ENCODE measurements at places on chromosomes 7 and 10.

GRCh38 chr10:114634609-114634979, 23.5 kb downstream of the ABLIM1 start:
- no peak for DNase-seq

DNA sequence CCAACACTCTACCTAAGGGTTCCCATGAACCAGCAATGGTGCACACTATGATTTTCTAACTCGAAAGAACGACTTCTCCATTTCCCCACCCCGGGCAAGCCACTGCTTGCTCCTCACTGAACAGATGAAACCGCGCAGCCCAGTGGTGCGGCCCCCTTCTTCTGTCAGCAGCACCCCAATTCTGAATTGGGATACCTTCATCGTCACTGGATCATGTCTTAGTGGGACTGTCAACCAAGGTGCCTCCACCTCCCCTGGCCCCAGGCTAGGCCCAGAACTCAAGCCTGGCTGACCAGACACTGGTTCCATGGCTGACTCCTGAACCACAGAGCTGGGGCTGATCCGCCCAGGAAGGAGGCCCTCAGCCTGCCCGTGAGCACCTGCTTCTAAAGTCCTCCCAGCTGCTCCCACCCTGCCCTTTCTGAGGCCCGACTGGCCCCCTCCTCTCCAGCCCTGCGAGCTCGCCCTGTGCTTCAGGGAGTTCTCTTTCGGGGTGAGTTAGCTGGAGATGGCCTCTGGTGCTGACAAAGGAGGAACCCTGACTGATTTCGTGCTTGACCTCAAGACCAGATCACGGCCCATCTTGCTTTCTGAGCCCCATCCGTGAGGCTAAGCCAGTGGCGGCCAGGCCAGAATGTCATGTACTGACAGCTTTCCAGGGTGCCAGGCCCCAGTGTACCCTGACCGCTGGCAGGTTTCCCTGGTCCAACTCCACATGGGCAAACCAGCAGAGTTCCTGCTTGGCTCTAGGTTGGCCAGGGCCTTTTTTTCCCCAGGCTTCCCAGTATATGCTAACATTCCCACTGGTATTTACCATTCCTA, 44.5 kb downstream of the FAM53B start:
- DNase-seq, result no peak

- DNase-seq, result peak; percentile 81
Observed at GRCh38 chr10:24463611-24464426, 254.9 kb downstream of the KIAA1217 start.

DNA sequence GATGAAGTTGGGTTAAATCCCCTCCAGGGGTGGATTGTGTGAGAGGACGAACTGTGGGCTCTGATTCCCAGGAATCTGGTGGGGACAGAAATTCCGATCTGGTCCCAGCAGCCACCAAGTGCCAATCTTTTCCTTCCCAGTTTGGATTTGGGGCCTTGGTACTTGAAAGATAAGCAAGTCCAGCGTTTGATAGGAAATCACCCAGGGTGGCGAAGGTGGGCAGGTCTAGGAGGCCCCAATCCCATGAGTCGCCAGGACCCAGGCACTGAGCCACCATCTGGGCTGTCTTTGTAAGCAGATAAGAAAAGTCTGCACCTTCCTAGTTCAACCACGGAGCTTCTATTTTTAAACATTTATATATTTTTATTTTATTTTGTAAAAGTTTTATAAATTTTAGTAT, 122.6 kb upstream of the LSM8 start:
- DNase-seq, result no peak

- no peak for DNase-seq
Observed at GRCh38 chr10:112039823-112040222, 143.7 kb downstream of the GPAM start.

- no peak for DNase-seq
Observed at GRCh38 chr7:130887957-130888371, 154.0 kb upstream of the KLF14 start.

GRCh38 chr7:32905175-32905662, 13.7 kb upstream of the KBTBD2 start:
- peak; percentile 93 for DNase-seq

- no peak for DNase-seq
Observed at GRCh38 chr10:119373294-119374102, 166.1 kb downstream of the GRK5 start.

DNA sequence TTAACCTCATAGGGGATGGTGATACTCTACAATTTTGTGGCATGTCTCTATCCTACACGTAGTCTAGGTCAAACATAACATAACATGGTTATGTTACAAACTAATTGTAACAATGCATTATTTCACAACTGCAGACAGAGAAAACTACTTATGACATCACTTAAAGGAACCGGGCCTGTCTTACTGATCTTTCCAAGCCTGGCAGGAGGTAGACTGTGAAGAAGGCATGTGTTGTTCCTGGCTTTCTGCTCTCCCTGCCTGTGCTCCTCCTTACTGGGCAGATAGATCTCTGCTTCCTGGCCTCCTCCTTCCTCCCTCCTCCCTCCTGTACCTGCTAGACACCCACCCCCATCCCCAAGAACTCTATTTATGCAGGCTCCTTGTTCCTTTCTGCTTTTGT, 5.4 kb downstream of the CACNB2 start:
- DNase-seq, result no peak

DNA sequence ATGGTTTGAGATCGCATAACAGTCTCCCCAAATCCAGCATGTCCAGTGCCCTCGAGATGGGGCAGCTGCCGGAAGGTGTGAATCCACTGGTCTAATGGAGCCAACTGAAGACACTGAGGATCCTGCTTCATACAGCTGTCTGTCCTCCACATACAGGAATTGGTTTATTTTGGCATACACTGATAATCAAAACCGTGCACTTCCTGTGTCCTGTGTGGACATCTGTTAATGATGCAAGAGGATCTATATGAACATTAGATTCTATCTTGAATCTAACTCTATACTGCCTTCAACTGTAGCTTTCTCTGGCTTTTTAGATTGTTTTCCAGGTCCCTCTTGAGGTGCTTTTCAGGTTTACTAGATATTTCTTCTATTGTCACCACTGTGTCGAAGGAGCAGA, 3.0 kb upstream of the JAZF1 start:
- no peak for DNase-seq

DNA sequence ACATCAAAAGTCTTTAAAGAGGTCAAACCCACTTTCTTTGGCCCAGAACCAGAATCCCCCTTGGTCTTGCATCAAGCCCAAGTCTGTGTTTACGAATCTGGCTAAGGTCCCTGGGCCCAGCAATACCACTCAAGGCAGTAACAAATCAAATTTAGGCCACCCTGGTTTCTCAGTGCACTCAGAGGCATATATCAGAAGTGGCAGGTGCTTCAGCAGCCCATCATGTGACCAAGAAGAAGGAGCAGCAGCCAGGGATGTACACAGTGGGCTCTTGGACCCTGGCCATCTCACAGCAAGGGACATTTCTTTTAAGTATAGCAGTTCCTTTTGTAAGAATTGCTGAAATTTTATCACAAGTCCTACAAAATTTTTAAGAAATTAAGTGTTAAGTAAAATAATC, 7.3 kb upstream of the SLC25A13 start:
- DNase-seq, result no peak

DNA sequence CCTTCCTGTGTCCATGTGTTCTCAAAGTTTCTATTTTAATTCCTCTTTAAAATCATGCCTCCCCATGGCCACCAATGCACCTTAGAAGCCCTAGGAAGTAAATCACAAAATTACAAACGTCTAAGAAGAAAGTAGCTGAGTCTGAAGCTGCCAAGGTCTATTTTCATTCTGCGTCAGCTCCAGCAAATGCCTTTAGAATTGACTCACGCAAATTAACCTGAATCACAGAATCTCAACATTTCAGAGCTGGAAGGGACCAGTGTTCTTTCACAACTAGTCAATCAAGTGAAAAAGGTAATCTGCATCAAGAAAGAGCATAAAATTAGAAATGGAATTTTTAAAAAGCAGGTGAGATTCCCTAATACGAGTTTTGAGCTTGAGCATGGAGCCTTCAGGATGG, 1017.6 kb downstream of the SORCS3 start:
- DNase-seq, result no peak

DNA sequence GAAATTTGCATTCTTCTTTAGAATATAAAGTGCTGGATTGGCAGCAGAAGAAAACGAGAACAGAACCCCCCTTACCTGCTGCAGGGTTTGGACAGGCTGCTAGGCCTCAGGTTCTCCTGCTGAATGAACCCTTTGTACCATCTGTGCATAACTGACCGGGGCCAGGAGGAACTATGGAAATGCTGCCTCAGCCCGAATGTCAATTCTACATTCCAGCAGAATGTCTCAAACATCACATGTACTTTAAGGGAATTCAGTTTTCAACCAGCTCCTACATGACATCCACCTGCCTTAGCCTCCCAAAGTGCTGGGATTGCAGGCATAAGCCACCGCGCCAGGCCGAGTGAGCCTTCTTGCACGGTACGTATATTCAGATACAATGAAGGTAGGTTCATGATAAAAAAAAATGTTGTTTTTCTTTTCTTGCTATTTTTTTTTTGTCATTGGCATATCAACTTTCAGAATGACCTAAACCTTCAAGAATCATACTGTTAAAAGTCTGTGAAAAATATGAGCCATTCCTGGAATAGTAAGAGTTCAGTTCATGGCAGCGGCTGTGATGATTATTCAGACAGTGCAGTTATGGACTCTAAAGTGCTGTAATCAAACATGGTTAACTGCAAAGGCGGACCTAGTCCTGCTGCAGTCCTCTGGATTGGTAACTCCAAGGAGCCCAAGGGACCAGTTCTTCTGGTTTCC, 84.4 kb upstream of the TNS3 start:
- no peak for DNase-seq

DNA sequence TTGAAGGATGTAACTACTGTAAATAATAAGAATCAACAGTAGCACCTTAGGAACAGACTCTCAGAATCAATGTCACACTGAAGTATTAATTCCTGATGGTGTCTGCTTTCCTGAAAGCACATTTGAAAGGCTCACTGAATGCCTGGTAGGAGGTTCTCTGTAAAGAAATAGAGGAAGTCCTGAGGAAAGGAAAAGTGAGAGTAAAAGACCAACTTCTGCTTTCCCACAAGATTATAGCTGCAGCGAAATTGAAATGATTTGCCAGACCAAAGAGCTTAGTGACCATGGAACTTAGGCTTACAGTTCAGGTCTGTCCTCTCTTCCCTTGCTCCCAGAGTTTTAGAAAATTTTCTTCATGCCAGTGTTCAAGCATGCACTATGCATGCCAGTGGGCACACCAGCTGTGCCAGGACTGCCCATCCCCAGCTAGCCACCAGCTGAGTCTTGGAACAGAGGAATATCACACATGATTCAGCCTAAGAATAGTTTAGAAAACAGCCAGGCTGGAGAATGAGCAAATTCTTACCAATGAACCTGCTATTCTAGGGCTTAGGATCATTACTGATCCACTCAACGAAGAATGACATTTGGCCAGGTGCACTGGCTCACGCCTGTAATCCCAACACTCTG, 123.2 kb downstream of the HERPUD2 start:
- DNase-seq, result no peak

DNA sequence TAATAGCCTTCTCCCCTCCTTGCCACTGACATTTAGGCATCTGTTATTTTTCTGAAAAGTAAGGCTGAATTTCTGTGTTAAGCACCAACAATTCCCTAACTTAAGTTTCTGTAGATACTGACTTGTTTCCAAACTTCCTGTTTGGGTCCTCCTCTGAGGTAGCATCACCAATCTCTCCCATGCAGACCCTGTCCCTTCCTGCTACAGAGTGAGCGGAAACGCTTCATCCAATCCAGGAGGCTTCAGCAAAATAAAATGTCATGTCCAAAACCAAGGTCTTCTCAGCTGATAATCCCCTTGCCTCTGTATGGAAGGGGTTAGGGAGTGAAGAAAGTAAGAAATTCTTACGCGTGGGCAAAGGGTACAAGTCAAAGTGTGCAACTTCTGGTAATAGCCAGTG, 29.9 kb downstream of the XPNPEP1 start:
- DNase-seq, result no peak

DNA sequence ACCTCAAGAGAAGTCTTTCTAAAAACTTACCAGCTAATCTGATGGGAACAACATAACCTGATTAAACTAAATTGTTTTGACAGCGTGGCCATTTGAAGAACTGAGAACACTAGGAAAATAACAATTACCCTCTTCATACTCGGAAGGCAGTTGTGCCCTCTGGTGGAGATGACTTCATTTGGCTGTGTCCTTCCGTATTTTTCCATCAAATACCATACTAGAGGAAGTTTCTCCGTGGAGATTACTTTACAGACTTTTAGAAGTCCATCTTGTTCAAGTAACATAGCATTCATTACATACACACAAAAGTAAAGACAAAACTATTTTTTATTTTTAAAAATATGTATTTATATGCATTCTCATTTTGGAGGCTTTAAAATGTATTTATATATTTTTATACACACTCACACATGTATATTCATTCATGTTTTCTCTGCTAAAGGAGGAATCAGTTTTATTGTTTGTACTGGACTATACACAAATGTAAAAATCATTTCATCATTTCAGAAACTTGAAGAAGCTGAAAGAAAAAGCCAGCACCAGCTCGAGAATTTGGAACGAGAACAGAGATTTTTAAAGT, 25.2 kb downstream of the SMNDC1 start:
- peak; percentile 57 for DNase-seq

DNA sequence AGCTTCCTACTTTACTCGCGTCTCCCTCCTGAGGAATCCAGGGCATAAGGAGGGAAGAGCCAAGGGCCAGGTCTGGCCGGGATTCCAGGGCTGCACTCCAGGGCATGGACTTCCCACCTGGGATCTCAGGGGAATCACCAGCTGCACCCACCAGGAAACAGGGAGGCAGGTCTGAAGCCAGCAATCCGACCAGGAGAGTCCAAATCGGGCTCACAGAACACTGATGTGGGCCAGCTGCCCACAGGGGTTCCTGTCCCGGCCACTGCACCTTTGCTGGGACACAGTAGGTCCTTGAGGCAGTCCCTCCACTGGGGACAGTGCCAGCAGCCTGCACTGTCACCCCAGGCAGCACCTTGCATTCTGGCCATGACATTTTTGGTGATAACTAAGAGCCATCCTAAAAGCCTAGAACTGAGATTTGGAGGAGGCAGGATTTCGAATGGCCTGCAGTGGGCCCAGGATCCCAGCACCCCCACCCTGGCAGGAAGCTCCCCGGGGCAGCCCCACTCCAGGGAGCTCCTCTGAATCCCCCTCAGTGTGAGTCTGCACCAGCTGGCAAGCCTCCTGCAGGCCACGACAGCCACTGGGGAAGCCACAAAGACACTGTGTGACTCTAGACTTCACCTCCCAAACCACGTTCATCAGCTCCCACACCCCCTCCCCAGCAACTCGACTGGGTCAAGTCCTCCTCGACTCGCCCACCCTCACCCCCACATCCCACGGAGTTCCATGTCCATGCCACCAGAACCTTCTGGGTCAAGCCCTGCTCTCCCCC, 71.5 kb upstream of the PPP2R2D start:
- DNase-seq, result no peak

- no peak for DNase-seq
Observed at GRCh38 chr7:26413007-26413691, 121.5 kb downstream of the SNX10 start.

GRCh38 chr10:10007957-10008356, 1009.7 kb upstream of the CELF2 start:
- DNase-seq, result no peak

DNA sequence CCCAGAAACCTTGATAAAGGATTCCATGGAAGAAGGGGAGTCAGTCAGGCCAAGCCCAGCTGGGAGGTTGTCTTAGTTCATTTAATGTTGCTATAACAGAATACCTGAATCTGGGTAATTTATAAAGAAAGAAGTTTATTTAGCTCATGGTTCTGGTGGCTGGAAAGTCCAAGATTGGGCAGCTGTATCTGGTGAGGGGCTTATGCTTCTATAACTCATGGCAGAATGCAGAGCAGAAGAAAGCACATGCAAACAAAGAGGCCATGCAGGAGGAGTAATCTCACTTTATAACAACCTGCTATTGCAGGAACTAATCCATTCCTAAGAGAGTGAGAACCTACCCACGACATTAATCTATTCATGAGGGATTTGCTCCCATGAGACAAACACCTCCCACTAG, 54.2 kb upstream of the ANKRD1 start:
- DNase-seq, result no peak

All from activated CD4-positive, alpha-beta T cell treated with anti-CD3 and anti-CD28 coated beads, Interleukin-2, Interleukin-6, amounts not matched to agents 100 ng/mL and 50 ng/mL, durations not matched to agents 16 hours and 8 hours (primary cell).